ENCODE measurements at places on chromosomes 2 and 18.

GRCh38 chr18:50680966-50681365 lies 121.1 kb downstream of the MAPK4 start:
- no peak for DNase-seq

- no peak for DNase-seq
These were observed 1007.0 kb upstream of the ACVR2A start for GRCh38 chr2:146837857-146838256.

DNA sequence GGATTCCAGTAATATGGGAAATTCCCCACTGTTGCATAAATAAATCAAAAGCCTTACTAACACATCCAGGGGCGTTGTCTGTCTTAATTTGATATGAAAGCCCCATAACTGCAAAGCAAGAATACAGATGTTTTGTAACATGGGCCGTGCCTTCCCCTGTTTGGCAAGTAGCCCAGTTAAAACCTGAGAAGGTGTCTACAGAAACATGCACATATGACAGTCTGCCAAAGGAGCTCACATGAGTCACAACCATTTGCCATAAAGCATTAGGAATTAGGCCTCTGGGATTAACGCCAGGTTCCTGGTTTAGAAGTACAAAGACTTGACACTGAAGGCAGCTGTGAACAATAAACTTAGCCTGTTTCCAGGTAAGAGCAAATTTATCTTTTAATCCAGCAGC lies 43.1 kb upstream of the LONRF2 start:
- no peak for DNase-seq

- DNase-seq, result no peak
These were observed 205.5 kb upstream of the SP5 start for GRCh38 chr2:170509452-170510193.

GRCh38 chr2:23606196-23606595 lies 221.2 kb downstream of the KLHL29 start:
- DNase-seq, result no peak

DNA sequence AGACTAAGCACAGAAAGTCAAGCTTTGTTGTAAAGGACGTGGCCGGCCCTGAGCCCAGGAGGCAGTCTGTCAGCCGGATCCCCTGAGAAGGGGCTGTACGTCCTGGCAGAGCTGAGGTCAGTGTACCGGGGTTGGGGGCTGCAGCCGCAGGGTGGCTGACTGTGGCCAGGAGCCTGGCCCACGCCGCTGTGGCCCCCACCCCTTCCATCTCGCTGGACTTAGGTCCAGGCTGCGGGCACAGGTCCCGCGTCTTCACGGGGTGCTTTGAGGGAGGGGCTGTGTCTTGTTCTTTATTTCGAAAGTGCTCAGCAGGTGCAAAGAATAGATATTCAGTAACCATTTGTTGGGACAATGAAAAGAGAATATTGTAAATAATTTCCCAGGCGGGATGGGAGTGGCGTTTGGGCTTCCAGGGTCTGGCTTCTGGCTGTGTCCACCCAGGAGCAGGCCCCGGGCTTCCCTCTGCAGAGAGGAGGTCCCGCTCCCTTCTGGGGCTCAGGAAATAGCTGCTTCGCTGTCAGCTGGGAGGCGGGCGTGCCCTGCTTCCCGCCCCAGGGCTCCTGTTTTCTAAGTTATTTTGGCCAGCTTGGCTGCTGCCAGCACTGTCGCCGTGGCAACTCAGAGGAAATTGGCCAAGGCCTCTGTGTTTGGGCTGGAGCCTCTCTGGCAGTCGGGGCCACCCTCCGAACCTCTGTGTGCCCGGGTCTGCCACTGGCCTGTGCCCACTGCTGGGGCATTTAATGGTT lies 7.4 kb downstream of the NFATC1 start:
- DNase-seq, result no peak

DNA sequence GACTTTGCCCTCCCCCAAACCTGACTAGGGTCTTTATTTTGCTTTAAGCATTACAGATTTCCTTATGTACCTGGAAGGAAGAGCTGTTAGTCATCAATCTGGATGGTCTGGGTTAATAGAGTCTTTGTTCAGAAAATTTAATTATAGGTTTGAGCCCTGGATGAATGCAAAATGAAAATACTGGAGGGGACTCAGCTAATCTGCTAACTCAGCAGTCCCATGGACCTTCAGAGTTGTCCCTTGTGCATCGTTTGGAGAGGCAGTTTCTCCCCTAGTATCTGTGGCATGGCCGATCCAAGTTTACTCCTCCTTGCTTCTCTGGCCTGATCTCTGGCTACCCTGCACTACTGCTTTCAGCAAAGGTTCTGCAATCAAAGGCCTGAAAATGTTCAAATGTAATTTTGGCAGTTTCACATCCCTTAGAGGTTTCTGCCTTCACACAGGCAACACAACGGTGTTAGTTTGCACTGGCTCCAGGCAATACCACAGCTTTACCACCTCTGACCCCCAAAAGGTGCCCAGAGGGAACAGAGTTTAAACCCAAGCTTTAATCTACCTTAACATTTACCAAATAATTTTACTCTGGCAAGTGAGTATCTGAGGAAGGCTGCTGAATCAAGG lies 134.3 kb downstream of the THADA start:
- no peak for DNase-seq

DNA sequence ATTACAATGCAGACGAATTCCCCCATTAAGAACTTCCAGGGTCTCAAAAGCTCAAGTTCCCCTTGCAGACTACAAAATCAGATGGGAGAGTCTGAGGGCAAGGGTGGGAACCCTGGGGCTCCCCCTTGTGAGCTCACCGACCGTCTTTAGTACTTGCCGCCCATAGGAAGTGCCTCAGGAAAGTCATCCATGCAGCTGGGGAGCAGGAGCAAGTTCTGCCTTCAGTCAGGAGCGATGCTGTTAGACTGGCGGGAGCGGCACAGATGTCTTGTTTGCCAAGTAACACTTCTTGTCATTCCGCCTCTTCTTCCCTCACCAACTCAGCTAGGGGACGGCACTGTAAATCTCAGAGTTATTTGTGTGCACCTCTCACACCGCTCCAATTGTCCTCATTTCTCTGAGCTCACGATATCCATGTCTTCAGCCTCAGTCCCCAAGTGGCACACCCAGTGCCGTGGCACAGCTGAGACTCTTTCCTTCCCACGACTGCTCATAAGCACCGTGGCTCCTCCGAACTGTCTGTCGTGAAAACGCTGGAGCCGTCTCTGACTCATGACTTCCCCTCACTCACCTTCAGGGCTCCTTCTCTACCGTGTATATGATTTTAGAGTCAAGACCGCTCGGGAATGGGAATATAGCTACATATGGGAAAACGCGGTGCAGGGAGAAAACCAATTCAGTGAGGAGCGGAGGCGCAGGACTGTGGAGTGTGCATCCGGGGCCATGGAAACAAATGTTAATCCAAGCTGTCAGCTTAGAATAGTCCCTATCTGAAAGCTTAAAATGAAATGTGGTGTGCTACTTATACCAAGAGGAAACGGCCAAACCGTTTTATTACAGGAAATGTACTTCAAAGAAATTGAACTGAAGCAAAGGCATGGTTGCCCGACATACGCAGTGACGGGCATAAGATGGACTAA lies 34.0 kb downstream of the UXS1 start:
- DNase-seq, result peak; percentile 19

DNA sequence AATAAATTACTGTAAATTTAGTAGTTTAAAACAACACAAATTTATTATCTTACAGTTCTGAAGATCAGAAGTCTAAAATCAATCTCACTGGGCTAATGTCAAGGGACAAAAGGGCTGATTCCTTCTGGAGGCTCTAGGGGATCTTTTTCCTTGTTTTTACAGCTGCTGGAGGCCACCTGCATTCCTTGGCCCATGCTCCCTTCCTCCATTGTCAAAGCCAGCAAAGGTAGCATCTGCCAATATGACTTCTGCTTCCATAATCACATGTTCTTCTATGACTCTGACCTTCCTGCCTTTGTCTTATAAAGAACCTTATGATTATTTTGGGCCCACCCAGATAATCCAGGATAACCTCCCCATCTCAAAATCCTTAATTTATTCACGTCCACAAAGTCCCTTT lies 46.0 kb upstream of the FAM136A start:
- DNase-seq, result no peak

GRCh38 chr2:111688482-111688881 lies 195.5 kb downstream of the ANAPC1 start:
- DNase-seq, result no peak

DNA sequence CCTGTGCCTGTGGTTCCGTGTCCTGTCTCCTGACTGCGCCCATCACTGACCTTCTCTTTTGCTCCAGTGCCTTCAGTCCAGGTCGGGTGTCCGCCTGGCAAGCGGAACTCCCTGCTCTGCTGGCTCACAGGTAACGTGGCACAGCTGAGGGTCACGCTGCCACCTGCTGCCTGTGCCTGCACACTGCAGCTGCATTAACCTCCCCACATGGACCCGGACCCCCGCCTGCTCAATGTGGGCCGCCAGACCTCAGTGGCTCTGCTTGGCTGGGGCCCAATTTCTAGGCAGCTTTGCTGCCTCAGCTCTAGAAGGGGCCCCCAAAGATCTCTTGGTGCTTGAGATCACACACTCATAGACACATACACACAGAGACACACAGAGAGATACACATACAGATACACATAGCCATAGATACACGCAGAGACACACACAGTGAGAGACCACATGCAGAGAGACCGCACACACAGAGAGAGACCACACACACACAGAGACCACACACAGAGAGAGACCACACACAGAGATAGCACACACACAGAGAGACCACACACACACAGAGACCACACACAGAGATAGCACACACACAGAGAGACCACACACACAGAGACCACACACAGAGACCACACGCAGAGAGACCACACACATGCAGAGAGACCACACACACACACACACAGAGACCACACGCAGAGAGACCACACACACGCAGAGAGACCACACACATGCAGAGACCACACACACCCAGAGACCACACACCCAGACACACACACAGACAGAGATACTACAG lies 14.9 kb upstream of the CNNM3 start:
- DNase-seq, result peak; percentile 42

GRCh38 chr18:72871091-72871490 lies 3.3 kb upstream of the NETO1 start:
- DNase-seq, result no peak

DNA sequence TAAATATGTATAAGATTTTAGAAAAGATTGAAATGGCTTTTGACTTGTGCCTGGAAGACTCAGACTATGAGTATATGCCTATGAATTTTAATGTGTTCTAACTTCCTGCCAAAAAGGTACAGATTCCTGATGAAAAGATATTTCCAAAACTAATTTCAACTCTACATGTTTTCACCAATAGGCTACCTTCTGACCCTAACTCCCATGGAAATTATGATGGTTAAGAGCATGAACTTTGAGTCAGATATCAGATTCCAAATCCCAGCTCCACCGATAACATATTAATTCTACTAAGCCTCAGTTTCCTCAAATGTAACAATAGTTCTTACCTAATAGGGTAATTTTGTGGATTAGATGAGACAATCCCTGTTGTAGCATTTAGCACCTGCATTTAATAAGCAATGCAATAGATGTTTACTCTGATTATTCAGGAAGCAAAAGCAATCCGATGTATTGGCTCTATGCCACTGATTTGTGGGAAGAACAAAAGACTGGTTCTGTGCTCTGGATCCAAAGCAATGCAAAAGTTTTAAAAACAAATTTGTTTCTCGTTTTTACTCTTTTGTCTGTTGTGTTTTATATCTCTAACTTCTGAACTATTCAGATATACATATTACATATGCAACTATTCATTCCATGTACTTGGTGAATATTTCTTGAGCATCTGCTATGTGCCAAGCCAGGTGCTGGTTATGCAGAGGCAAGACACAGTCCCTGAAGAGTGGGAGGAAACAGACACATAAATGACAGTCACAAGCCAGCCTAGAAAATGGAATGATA lies 115.4 kb downstream of the GATA6 start:
- no peak for DNase-seq

DNA sequence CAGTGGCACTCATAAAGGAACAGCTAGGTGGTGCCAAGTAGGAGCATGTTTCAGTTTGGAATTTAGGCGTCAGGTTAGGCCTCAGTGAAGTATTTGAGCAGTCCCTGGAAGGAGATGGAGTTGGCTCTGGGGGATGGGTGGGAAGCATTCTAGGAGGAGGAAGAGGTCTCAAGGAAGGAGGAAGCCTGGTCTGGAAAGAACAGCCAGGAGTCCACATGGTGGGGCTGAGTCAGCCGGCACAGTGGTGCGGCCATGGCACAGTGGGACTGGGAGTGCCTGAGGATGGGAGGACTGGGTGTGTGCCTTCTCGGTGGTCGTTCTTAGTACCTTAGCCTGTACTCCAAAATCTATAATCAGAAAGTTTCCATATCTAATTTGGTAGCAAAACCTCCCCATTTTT lies 373.3 kb downstream of the PTPRM start:
- no peak for DNase-seq

DNA sequence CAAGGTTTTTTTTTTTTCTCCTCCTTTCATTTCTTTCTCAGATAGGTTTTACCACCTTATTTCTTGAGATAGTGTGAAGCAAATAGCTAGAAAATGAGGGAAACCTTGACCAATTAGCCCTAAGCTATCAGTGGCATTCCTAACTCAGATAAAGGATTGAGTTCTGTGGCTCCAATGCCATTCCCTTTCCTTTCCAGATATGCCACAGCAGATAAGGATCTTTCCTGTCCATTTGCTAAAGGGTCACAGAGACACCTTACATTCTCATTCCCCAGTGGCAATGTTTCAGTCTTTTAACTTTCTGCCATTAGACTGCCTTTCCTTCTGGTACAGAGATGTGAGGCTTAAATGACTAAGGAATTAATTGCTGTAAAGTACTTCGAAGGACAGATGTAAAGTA lies 81.7 kb downstream of the MGAT5 start:
- DNase-seq, result no peak

GRCh38 chr18:80181642-80182461 lies 65.5 kb downstream of the PARD6G start:
- DNase-seq, result no peak

DNA sequence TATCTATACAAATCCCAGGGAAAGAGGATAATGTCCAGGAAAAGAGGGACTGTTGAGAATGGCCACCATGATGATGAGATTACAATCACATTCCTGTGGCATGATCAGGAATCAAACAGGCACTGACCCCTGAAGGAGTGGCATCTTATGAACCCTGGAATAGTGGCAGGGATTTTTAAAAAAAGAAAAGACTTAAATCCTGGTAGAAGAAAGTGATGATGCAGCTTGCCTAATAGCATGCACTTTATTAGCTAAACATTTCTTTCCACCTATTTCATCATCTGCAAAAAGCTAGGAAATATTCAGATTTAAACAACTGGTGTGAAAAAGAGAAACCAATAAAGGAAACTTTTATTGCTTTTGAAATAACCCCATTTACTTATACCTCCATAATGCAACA lies 87.2 kb upstream of the FSHR start:
- DNase-seq, result no peak

- no peak for DNase-seq
These were observed 25.7 kb downstream of the CYP27C1 start for GRCh38 chr2:127194447-127194846.

- DNase-seq, result no peak
These were observed 9.3 kb downstream of the SP140 start for GRCh38 chr2:230234845-230235244.

DNA sequence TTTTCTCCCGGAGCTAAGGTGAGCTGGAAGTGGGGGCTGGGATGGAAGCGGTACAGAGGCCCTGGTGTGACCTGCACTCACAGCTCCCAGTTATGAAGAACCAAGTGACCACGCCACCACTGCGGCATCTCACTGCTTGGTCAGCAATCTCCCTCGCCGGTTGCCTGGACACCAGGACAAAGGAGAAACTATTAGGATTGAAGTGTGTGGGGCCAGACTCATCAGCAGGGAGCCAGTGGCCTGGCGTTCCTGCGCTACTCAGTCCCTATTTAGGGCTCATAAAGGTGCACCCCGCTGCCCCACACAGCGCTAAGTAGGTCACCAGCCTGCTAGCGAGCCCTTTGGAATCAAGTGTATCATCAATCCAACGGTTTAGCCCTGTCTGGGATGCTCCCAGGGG lies 82.9 kb downstream of the ZCCHC2 start:
- DNase-seq, result no peak

Measured in stimulated activated CD8-positive, alpha-beta memory T cell treated with anti-CD3 and anti-CD28 coated beads, Interleukin-7, amount 100 ng/mL, for 48 hours (primary cell).